ENCODE measurements at places on chromosomes 4 and X.

DNA sequence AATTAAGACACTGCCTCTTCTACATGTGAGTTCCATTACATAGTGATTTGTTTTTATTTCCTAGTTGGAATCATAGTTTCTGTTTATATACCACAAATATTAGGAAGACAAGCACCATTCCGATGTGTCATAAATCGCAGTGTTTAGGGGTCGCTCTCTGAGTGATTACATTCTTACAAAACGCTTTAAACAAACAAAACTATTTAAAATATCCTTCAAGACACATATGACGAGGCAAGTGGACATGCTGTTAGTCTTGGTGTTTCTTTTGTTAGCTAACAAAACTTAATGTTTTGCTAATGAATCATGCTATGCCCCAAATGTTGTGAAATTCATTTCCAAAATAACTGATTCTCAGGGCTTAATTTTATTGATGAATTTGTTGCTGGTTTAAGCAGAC, 1219.3 kb upstream of the PRKX start:
- DNase-seq: no peak

GRCh38 chrX:130260316-130260715, 8.4 kb downstream of the ZNF280C start:
- DNase-seq: no peak

DNA sequence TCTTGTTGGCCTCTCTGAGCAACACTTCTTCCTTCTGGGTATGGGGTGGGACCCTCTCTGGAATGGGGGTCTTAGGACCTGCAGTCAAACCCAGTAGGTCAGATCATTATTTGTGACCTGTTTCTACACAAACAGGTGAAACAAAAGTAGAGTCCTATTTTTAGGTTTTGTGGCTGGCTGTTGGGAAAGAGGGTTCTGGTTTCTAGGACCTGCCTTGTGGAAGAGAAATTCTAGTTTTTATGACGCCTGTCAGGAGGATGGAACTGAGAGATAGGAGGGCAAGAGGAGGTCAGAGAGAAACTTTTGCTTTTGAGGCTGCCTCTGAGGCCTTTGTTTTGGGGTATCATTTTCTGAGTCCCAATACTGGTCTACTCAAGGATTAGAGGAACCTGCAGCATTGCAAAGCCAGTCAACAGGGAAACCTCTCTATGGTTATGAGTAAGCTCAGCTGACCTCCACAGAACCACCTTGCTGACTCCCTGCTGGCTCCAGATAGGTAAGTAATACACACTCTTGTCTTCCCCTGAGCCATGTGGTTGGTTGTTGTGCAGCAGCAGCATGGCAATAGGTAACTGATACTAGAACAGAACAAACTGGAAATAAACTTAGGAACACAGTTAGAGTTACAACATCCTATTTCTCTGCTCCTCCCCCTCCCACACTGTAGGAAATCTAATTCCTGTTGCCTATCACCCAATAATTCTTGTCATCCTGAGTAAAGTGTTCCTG, 114.7 kb upstream of the VCX3B start:
- DNase-seq: no peak

DNA sequence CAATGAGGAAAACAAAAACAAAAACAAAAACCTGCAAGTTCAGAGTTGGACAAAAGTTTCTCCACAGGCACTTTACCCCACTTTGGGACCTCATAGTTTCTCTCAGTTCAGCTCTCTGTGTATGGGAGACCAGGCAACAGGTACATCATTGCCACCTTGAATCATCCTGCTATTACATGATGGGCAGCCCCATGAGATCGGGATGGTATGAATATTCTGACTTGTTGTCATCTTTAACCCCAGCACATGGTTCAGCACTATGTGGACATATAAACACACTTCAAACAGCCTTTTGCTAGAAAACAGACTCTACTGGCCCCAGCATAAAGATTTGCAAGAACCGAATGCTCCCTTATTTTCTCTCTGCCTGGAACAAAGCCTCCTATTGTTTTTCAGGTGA, 176.9 kb upstream of the SCML1 start:
- no peak for DNase-seq

DNA sequence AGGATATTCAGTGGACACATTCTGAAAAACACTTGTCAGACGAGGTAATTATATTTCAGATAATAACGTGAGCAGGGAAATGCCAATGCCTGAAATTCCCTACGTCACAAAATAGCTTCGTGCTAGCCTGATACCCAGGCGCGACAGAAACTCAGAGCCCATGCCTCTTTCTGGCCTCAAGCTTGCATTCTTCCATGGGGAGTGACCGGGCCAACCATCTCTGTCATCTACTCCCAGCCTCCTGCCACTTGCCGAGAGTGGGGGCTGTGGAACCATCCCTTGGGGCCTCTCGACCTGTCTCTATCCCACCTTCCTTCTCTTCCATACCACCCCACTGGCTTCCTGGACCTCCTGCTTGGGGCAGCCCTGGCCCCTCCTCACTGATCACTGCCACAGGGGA, 34.5 kb upstream of the CDKN2AIP start:
- DNase-seq: no peak

GRCh38 chrX:10001496-10001895, 34.3 kb downstream of the CLDN34 start:
- DNase-seq: no peak

DNA sequence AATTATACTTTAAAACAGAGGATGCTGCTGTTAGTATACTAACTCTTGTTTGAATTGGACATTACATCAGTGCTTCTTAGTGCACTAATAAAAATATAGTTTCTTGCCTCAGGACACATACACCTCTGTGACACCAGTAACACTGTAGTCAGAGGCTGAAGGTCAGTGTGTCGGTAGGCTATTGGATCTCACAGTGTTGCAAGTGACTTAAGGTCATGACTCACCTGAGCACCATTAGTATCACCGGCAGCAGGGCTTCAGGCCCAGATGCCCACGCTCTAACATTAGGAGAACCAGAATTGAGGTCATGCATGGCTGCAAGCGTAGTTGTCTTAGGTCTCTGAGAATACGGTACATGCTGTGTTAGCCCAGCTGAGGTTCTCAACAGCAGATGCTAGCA, 15.2 kb downstream of the ETDC start:
- no peak for DNase-seq

DNA sequence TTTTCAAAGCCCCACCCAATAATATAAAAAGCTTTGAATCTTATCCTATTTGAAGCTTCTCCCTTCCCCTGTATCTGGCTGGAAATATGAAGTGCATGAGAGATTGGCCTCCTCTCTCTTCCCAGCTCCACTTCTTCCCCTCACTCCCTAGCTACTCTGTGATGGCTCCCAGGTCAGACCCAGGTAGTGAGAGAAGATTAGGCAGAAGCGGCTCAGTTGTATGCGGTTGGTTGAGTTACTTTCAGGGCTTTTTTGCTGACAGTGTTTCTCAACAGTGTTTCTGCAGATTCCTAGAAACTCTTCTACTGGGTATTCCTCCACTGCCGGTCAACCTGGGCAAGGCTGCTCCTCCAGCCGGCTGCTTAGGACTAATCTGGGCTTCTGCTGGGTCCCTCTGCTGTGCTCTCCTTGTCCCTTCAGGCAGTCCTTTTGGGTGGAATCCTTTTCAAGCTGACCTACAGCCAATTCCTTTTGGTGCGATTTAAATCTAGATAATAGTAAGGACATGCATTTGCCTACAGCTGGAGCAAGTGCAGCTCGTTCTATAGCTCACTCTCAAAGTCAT, 87.4 kb upstream of the SLC7A11 start:
- no peak for DNase-seq

GRCh38 chrX:129925305-129926092, 19.5 kb downstream of the UTP14A start:
- DNase-seq: peak; percentile 76
